ENCODE measurements at places on chromosomes 2 and 18.

DNA sequence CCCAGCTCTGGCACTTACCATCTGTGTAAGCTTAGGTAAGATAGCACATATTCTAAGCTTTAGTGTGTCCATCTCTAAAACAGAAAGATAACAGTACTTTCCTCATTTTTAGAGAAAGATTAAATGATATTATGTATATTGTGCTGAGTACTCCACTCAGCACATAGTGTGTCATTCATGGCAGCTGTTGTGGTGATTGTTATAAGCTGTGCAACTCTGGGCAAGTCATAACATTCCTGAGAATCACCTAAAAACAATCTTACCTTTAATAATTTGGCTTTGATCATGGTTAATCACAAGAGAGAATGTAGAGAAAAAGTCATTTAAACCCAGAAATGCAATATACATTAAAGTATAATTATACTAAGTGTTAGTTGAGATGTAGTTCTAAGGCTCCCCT is 391.5 kb downstream of the GALNT13 start:
- no peak for DNase-seq

GRCh38 chr18:39344487-39344886 is 1778.9 kb upstream of the CELF4 start:
- DNase-seq = no peak

DNA sequence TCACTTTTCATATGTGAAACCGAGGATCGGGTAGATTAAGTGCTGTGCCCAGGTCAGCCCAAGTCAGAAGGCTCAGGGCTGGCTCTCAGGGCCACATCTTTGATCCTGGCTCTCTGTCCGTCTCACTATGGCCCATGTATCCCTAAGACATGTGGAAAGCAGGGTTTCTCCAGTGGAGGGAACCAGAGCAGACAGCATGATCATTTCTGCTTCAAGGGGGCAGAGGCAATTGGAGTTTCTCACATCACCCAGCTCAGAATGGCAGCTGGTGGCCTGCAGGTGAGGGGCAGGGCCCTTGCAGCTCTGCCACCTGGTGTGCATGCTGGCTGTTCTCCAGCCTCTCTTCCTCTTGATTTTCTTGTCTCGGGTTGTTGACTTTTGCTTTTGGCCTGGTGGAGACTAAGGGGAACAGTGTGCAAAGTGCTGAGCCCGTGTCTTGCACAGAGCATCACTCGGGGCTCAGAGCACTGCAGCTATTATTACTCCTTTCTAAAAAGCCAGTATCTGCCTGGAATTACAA is 27.0 kb downstream of the LDLRAD4 start:
- DNase-seq = no peak

- DNase-seq = no peak
Observed at GRCh38 chr2:155842103-155842502, 490.4 kb downstream of the NR4A2 start.

GRCh38 chr2:237413777-237414661 is at the start of gene COL6A3:
COL6A3 (minus strand) TSS chr2:237414164; CDS start chr2:237396817, 17,347 bp downstream.
- no peak for DNase-seq

- no peak for DNase-seq
Observed at GRCh38 chr18:40222776-40223175, 1732.3 kb upstream of the PIK3C3 start.

GRCh38 chr2:106020032-106020431 is 174.1 kb downstream of the UXS1 start:
- no peak for DNase-seq

- DNase-seq = no peak
Observed at GRCh38 chr18:53941601-53942338, 282.7 kb downstream of the MBD2 start.

DNA sequence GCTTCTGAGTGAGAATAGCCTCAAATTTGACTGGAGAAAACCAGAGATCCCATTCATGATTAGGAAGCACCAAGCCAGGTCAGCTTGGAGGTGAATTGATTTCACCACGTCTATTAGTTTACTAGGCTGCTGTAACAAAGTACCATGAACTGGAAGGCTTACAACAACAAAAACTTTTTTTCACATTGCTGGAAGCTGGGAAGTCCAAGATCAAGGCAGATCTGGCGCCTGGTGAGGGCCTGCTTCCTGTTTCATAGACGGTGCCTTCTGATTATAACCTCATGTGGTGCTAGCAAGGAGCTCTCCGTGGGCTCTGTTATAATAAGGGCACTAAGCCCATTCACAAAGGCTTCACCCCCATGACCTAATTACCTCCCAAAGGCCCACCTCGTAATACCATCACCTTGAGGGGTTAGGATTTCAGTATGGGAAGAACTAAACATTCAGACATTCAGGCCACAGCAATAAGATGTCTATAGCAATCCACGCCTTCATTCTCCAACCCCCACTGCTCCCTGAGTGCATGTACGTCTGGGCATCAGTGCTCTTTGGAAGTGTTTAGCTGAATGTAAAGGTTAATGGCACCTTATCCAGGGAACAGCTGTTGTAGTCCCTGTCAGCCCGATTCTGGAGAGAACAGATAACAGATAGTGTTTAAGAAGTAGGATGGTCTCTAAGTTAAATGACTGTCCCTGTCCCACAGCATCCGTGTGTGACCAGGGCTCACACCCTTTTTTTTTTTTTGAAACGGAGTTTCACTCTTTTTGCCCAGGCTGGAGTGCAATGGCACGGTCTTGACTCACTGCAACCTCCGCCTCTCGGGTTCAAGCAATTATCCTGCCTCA is 89.2 kb downstream of the SOCS6 start:
- DNase-seq = no peak

Data from thymus (tissue), 14 donors.